ENCODE measurements at places on chromosomes 4 and X.

GRCh38 chr4:31022702-31023101 lies 302.5 kb downstream of the PCDH7 start:
- DNase-seq: no peak

GRCh38 chr4:78757574-78757973 lies 18.6 kb upstream of the BMP2K start:
- DNase-seq: no peak

DNA sequence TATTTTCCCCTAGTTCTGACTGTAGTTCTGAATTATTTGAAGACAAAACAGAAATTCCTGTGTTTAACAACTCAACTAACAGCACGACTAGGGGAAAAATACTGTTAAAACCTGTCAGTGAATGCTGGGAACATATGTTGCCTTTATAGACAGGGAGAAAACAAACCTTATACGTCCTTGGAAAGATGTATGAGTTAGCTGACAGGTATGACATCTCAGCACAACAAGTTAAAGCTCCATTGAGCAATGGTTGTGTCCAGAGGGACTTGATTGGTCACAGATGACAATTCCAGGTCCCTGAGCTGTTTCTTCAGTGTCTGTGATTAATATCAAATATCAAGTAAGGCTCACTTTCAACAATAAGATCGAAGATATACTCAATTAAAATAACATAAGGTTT lies 58.2 kb upstream of the DDIT4L start:
- no peak for DNase-seq

DNA sequence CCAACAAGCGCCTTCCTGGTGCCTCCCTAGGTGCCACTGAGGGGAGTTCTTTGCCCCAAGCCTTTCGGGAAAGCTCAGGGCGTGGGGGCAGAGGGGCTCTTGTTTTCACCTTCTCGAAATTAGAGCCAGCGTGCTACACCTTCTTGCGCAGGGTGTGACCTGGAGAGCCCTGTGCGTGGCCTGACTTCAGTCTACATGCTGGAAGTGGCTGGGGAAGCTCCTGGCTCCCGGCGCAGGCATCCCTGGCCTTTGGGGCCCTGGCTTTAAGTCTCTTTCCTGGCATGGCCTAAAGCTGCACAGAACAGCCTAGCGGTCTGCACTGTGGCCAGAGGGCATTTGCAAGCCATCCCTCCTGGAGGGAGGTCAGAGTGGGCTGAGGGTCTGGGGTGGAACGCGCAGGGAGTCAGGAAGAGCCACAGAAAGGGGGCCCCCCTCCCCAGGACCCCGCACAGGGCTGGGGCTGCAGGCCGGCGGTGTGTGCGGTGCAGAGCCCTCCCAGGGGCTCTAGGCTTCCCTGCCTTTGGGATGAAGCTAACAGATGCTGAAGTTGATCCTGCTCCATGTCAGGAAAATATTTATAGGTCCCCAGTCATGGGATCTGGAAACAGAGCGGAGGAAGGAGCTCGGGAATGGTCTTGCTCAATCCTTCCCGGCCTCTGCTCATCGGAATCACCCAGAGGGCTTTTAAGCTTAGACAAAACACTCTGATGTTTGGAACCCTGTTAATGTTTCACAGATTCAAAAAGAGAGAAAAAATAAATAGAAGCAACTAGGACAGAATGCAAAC lies 781 bp upstream of the SPON2 start:
- DNase-seq: no peak

- DNase-seq: peak; percentile 58
Measured at GRCh38 chrX:15143050-15143824, 126.6 kb downstream of the ASB9 start.

DNA sequence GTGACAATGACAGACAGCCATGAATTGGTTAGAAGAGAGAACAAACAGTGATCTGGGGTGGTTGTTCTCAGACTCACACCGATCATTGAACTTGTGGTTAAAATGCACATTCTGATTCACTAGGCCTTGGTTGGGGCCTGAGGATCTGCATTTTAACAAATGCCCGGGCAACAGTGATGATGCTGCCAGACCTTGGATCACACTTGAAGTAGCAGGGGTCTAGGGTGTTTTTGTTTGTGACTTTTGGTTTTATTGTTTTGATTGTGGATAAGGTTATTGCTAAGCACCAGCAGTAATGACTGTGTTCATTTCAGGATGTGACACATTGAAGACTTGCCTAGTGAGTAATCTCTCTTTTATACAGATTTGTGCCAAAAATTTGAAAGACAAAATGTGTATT lies 36.5 kb downstream of the TXLNG start:
- DNase-seq: no peak

- peak; percentile 39 for DNase-seq
Measured at GRCh38 chr4:110705440-110705782, 82.5 kb upstream of the PITX2 start.

DNA sequence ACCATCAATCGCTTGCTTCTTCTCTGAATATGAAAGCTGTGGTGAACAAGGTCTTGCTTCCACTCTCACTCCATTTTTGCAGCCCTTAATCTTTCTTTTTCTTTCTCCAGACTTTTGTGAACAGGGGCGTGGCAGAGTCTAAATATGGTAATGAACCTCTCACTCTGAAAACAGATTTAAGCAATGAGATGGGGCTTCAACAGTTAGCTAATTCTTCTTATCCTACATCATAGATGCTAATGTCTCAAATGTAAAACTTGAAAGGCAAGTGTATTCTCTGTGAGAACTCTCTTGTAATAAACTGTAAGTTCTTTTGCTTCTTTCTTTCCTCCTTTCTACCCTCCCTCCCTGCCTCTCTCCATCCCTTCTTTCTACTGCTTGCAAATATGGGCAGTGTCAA lies 106.5 kb upstream of the ANK2 start:
- DNase-seq: no peak

- DNase-seq: peak; percentile 82
Measured at GRCh38 chrX:53435997-53436396, 1.8 kb upstream of the HSD17B10 start.

GRCh38 chr4:112975567-112976355 lies 73.7 kb upstream of the ANK2 start:
- DNase-seq: no peak

DNA sequence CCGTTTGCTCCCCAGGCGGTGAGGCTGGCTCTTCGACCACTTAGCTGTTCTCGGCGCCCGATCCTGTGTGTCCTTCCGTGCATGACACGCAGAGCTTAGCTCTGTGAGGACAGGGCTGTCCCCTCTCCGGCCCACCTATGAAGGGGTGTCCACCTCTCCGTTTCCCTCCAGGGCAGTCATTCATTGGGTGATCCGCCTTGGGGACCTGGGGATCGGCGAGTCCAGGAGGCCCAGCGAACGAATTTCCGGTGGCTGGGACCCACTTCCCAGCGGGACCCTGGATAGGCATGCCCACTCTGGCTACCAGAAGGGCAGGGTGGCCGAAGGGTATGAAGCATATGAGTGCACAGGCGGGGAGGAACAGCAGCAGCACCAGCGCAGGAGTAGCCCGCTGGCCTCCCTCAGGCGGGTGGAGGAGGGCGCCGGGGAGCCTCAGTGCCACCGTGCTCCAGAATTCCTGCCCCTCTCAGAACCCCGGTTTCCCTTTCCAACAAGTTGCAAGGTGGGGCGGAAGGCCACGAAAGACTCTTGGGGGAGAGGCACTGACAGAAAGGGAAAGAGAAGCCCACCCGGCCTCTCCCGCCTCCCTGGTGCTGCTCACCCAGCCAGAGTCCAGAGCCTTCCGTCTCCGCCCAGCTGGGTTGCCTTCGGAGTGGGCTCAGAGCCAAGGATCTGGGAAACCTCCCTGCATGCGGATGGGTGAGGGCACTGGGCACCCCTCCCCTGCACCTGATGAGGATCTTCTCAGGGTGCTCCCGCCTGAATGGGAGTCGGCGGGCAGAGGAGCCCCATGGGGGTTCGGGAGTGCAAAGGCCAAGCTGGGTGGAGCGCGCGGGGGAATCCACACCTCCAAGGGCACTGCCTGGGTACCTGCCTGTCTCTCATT lies 8.6 kb downstream of the HMX1 start:
- DNase-seq: no peak

GRCh38 chr4:119479180-119479808 lies 149.3 kb downstream of the PDE5A start:
- no peak for DNase-seq

DNA sequence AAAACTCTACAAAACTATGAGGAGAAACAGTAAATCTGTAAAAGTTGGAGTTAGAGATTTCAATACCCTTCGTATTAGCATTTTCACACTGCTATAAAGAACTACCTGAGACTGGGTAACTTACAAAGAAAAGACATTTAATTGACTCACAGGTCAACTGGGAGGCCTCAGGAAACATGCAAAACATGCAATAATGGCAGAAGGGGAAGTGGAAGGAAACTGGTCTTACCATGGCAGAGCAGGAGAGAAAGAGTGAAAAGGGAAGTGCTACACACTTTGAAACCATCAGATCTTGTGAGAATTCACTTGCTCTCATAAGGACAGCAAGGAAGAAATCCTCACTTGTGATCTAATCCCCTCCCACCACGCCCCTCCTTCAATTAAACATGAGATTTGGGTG lies 949.9 kb downstream of the TECRL start:
- peak; percentile 15 for DNase-seq

DNA sequence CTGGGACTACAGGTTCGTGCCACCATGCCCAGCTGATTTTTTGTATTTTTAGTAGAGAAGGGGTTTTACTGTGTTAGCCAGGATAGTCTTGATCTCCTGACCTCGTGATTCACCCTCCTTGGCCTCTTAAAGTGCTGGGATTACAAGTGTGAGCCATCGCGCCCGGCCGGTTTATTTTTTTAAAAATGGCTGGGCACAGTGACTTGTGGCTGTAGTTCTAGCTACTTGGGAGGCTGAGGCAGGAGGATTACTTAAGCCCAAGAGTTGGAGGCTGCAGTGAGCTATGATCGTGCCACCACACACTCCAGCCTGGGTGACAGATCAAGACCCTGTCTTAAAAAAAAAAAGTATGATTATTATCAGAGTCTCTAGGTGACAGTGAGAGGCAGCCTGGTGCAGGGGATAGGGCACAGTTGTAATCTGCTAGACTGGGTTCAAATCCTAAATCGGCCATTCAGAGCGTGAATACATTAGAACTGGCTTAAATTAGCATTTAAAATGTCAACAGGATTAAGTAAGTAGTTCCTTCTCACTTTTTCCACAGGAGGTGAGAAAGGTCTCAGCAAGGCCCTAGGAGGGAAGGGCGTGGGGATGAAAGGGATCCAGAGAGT lies 435 bp upstream of the MGST2 start:
- DNase-seq: no peak

DNA sequence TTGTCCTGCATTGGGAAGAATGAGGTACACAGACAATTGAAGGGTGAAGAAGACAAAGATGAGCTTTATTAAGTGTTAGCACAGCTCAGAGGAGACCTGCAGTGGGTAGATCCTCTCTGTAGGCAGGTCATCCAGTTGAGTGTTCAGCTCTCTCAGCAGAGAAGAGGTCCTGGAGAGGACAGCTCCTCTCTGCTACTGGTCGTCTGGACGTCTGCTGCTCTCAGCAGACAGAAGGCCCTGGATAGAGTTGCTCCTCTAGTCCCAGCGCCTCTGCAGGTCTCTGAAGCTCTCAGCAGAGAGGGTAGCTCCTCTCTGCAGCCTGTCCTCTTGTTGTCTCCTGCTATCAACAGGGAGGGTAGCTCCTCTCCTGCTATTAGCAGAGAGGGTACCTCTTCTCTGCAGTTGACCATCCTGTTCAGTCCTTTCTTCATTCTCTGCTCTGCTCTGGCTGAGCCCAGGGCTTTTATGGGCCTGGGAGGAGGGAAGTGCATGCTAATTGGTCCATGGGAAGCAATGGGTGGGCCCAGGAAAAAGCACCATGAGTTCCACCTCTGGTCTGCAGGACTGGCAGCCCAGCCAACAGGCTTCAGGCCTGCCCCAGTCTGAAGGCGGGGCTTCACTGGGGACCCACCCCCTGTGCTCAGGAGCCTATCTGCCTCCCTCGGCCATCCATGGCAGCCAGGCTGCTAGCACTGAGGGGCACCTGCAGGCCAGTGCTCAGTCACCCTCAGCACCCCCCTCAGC lies 54.1 kb upstream of the IBSP start:
- DNase-seq: no peak

- no peak for DNase-seq
Measured at GRCh38 chrX:46628460-46629371, 55.2 kb downstream of the CHST7 start.

GRCh38 chrX:14073071-14073470 lies 43.4 kb upstream of the GEMIN8 start:
- DNase-seq: no peak

- no peak for DNase-seq
Measured at GRCh38 chr4:6781561-6781960, 966 bp upstream of the KIAA0232 start.

DNA sequence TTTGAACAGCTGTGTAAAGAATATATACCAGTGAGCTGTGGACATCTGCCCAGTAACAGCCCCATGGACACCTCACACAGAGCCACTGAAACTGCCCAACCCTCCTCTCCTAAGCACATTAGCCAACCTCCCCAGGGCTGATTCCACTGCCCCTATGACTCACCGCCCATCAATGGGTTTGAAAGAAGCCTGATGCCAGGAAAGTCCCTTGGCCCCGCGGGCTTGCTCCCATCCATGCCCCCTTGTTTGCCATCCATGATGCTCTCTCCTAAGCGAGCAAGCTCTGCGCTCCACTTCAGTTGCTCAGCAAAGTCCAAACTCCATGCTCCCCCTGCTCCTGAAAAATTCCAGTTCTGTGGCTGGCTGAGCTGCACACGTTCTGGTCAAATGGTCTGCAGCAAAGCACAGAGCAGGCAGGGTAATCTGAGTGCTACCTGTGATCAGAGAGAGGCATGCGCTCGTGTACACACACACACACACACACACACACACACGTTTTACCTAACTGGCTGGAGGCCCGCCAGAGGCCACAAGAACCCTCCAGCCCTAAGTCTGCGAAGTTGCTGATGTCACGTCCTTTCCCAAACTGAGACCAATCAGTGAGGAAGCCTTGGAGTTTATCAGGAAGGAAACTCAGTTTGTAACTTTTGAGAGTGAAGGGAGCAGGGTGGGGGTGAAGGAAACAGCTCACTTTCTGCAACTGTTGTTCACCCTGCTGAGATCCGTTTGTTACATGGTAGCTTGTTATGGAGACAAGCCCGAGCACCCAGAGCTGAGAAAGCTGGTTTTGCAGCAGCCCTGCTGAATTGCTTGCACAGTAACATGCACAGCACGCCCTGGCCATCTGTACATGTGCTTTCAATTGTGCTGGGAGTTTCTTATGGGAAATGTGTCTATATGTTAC lies at the start of gene ASB9:
Gene ASB9 (minus strand): TSS at position 466 of the 904 bp plus-strand sequence. CDS start 209 bp downstream, at position 257.
- DNase-seq: no peak

- DNase-seq: no peak
Measured at GRCh38 chr4:118911238-118911703, 22.6 kb downstream of the SYNPO2 start.

- DNase-seq: no peak
Measured at GRCh38 chrX:2682565-2683177, 8.4 kb upstream of the CD99 start.

DNA sequence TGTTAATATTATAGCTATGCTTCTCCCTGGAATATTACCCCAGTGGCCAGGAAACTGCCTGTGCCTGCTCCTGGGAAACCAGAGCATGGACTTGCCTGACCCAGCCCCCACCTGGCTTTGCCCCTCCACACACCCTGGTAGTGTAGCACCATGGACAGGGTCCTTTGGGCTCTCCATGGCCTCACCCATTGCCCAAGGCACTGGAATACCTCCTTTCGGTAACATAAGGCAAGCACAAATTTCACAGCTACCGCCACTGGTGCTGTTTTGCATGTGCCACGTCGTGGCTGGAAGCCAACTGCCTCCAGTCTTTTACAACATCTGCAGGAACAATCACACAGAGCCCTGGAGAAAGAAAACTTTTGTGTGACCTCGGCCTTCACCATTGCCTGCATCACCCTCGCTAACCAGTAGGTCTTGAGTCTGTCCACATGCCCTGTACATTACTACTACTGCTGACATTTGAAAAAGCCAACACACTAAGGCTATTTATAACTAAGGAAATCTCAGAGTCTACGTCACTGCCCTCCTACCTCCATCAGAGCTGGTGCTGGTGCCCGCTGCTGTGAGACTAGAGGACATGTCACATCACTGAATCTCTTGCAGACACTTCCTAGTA lies 47.7 kb downstream of the HPGD start:
- DNase-seq: no peak
